AG08395 (cell line): ENCODE measurements at places on chromosomes 4 and X.

- no peak for DNase-seq
Measured at GRCh38 chrX:24777660-24778059, 83.9 kb downstream of the POLA1 start.

GRCh38 chr4:6112606-6113290 lies 87.6 kb downstream of the JAKMIP1 start:
- no peak for DNase-seq

- no peak for DNase-seq
Measured at GRCh38 chrX:57925806-57926205, 15.5 kb upstream of the ZXDA start.

GRCh38 chr4:182578402-182578801 lies 335.2 kb downstream of the TENM3 start:
- DNase-seq: peak; percentile 46

- peak; percentile 32 for DNase-seq
Measured at GRCh38 chr4:48173056-48173991, 39.3 kb upstream of the TXK start.
